ENCODE measurements at places on chromosomes 1 and 21. TPM values are rescaled to one million over a fixed set of nuclear protein-coding genes. Genes with fewer than 3 reads are reported as not detected.
A peak's percentile ranks its signal among the peaks of the same experiment; 100 is the strongest.

RNU1-1 gene
- total RNA-seq = 2,232 TPM

PADI2 gene
- total RNA-seq = not detected

ARTN gene
- 0.23 TPM for total RNA-seq

AMY1A gene
- total RNA-seq = not detected

PLCH2 gene
- 11.8 TPM for total RNA-seq

B3GALT2 gene
- total RNA-seq = 0.94 TPM

PRDM16 gene
- total RNA-seq = 0.21 TPM

PLA2G2D gene
- total RNA-seq = not detected

DNA sequence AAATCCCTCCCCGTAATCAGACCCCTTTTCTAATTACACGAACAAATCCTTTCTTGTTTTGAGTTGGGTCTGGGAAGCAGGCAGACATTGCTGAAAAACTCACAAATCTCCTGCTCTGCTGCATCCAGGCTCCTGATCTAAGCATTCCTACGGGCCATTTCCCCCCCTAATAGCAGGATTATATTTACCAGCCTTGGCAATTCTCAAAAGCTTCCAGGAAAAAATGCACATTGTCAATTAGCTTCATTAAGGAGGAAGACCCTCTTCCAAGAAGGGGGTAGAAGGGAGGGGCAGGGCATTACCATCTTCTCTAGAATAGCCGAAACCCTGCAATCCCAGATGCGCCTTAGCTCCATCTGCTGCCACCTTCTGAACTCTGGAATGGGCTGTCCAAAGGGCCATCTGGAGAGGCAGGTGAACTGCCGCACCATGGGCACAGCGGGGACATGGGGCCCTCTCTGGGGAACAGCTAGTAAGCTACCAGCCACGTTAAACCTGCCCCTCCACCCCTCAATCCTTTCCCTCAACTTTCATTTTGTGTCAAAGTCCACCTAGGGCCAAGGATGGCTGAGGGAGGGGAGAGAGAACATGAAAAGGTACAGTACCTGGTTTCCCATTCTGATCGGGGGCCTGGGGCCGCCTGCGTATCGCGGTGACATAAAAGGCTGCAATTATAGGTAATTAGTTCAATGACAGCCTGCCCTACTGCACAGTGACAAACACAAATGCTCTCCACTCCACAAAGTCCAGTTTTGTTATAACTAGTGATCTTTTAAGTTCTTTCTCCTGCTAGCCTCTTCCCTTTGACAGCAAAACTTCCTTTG lies 56.8 kb downstream of the MRPL37 start:
- no peak for DNase-seq
- H3K27me3 ChIP-seq = no peaks in the 10 kb centered on the region
- H3K4me1 ChIP-seq = peaks cover 17% of the 10 kb centered on the region
- H3K36me3 ChIP-seq = peaks cover 14% of the 10 kb centered on the region
- no peak overlapping the region for H3K4me3 ChIP-seq
- peak overlapping the region; percentile 27 for H3K27ac ChIP-seq

DNA sequence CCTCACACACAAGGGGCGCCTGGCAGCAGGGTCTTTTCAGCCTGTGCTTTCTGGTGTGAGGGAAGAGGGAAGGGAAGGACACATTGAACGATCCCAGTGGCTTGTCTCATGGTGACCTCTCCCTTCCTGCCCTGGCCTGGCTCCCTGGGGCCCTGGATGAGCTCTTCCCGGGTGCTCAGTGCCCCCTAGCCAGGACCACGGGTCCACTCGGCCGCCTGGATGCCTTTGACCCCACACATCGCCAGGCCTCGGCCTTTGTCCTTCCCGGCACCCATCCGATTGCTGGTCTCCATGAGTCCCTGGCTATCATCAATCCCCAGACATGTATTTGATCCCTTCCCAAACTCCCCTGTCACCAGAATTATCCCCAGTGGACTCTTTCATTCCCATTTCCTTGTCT lies 6.0 kb upstream of the TFF3 start:
- no peaks in the 10 kb centered on the region for H3K36me3 ChIP-seq
- no peak overlapping the region for H3K27ac ChIP-seq
- DNase-seq = no peak
- peaks cover 5% of the 10 kb centered on the region for H3K4me1 ChIP-seq

DNA sequence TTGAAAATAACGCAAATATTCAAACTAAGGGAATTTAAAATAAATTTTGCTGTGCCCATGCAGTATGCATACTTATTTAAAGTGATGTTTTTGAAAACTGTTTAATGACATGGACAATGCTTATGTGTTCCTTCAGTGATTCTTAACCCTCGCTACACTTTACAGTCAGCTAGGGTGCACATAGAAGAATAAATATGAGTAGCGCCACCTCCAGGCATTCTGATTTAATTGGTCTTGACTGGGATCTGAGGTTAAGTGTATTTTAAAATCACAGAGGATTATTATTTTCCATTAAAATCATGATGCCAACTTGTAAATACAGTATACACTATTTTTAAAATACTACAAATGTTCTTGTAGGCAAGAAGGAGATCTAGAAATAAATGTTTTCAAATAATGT lies 373.5 kb upstream of the ADGRL4 start:
- DNase-seq = no peak
- H3K36me3 ChIP-seq = no peaks in the 10 kb centered on the region

- no peaks in the 10 kb centered on the region for H3K27me3 ChIP-seq
- H3K27ac ChIP-seq = peak within 1 kb of the TSS; percentile 95
- DNase-seq = peak; percentile 89
- H3K36me3 ChIP-seq = peaks cover 20% of the 10 kb centered on the region
- H3K4me1 ChIP-seq = peaks cover 62% of the 10 kb centered on the region
Observed at GRCh38 chr1:160795951-160796383, at the start of gene LY9. TSS of gene LY9 (plus strand) at chr1:160796174. CDS start at chr1:160796188, 14 bp downstream.

- H3K4me3 ChIP-seq = no peak overlapping the region
- no peak overlapping the region for H3K27ac ChIP-seq
Observed at GRCh38 chr1:19346026-19346425, 33.9 kb downstream of the SLC66A1 start.

DNA sequence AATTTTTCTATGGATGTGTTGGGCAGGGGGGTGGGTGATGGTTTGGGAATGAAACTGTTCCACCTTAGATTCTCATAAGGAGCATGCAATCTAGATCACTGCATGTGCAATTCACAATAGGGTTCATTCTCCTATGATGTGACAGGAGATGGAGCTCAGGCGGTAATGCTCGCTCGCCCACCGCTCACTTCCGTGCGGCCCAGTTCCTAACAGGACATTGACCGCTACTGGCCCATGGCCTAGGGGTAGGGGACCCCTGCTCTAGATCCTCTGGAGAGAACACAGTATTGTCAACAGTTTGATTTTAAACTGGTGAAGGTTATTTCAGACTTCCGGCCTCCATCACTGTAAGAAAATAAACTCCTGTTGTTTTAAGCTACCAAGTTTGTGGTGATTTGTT lies 55.0 kb upstream of the USH2A start:
- H3K4me3 ChIP-seq = no peak overlapping the region
- H3K27me3 ChIP-seq = no peaks in the 10 kb centered on the region
- H3K4me1 ChIP-seq = no peaks in the 10 kb centered on the region
- DNase-seq = no peak
- H3K36me3 ChIP-seq = no peaks in the 10 kb centered on the region
- no peak overlapping the region for H3K27ac ChIP-seq

- H3K4me3 ChIP-seq = no peak overlapping the region
- no peak overlapping the region for H3K27ac ChIP-seq
- peaks cover 19% of the 10 kb centered on the region for H3K4me1 ChIP-seq
- no peaks in the 10 kb centered on the region for H3K36me3 ChIP-seq
Observed at GRCh38 chr1:18942340-18942739, 14.1 kb downstream of the IFFO2 start.

DNA sequence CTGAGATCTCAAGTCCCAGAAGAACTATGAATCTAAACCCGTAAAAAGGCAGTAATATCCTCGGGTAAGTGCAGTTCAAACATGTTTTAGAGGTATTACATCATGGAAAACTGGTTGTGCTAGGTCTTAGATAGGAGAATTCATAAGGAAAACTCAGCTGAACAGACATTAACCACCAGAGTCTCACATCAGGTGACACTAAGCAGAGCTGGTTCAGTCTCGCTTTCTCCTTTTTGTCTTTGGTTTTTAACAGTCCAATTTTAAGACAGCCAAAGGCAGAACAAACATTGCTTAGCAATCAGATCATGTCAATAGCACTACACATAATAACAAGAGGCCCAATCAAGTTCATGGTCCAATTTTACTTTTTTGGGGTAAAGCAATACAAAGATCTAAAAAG lies 63.1 kb upstream of the MUTYH start:
- no peak for DNase-seq
- no peaks in the 10 kb centered on the region for H3K4me1 ChIP-seq
- H3K27me3 ChIP-seq = no peaks in the 10 kb centered on the region
- H3K4me3 ChIP-seq = no peak overlapping the region
- H3K36me3 ChIP-seq = no peaks in the 10 kb centered on the region

- H3K4me1 ChIP-seq = no peaks in the 10 kb centered on the region
- H3K36me3 ChIP-seq = no peaks in the 10 kb centered on the region
Observed at GRCh38 chr1:175648927-175649326, 94.5 kb downstream of the TNR start.

DNA sequence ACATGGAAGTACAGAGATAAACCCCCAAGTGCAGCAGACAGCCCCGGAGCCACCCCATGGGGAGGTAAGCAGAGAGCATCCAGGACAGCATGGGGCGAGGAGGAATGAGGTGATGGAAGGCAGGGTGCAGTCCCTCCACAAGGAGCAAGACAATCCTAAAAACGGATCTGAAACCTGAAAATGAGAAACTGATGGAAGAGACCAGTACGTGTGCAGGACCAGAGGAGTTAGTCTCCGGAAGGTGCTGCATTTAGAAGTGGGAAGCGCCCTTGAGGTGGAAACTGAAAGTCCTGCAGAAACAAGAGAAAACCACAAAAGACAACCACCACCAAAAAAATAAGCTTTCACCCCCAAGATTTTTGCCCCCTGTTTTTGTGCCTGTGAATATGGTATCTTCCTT lies 17.4 kb upstream of the DDOST start:
- H3K4me3 ChIP-seq = peak overlapping the region; percentile 56
- H3K36me3 ChIP-seq = peaks cover 7% of the 10 kb centered on the region
- DNase-seq = peak; percentile 63
- peak overlapping the region; percentile 65 for H3K27ac ChIP-seq
- peaks cover 21% of the 10 kb centered on the region for H3K4me1 ChIP-seq

DNA sequence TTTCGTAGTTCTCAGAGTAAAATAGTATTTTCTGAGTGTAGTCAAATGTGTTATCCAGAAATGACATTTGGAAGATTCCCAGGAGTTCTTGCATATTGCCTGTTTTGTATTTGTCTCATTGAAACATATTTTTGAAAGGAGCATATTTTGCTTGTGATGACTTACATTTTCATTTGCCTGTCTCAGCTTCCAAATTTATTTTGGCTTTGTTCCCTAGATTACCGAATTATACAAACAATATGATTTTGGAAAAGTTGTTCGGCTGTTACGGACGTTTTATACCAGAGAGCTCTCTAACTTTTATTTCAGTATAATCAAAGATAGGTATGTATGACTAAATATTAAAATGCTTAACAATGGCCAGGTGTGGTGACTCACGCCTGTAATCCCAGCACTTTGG lies 46.0 kb downstream of the IARS2 start:
- no peak overlapping the region for H3K4me3 ChIP-seq
- H3K27ac ChIP-seq = no peak overlapping the region
- H3K36me3 ChIP-seq = peaks cover 53% of the 10 kb centered on the region

DNA sequence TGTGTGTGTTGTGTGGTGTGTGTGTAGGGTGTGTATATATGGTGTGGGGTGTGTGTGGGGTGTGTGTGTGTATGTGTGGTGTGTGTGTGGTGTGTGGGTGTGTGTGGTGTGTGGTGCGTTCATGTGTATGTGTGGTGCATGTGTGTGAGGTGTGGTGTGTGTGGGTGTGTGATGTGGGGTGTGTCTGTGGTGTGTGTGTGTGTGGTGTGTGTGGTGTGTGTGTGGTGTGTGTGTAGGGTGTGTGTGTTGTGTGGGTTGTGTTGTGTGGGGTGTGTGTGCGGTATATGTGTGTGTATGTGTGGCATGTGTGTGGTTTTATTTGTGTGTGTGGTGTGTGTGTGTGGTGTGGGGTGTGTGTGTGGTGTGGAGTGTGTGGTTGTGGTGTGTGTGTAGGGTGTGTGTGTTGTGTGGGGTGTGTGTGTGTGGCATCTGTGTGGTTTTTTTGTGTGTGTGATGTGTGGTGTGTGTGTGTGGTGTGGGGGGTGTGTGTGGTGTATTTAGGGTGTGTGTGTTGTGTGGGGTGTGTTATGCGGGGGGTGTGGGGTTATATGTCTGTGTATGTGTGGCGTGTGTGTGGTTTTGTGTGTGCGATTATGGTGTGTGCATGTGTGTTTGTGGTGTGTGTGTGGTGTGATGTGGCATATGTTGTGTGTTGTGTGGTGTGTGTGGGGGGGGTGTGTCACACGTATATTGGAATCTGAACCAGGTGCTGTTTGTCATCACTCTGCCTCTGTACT lies 17.1 kb upstream of the ZBTB21 start:
- H3K27ac ChIP-seq = no peak overlapping the region
- peaks cover 6% of the 10 kb centered on the region for H3K27me3 ChIP-seq
- no peak for DNase-seq
- H3K4me3 ChIP-seq = no peak overlapping the region
- no peaks in the 10 kb centered on the region for H3K4me1 ChIP-seq

DNA sequence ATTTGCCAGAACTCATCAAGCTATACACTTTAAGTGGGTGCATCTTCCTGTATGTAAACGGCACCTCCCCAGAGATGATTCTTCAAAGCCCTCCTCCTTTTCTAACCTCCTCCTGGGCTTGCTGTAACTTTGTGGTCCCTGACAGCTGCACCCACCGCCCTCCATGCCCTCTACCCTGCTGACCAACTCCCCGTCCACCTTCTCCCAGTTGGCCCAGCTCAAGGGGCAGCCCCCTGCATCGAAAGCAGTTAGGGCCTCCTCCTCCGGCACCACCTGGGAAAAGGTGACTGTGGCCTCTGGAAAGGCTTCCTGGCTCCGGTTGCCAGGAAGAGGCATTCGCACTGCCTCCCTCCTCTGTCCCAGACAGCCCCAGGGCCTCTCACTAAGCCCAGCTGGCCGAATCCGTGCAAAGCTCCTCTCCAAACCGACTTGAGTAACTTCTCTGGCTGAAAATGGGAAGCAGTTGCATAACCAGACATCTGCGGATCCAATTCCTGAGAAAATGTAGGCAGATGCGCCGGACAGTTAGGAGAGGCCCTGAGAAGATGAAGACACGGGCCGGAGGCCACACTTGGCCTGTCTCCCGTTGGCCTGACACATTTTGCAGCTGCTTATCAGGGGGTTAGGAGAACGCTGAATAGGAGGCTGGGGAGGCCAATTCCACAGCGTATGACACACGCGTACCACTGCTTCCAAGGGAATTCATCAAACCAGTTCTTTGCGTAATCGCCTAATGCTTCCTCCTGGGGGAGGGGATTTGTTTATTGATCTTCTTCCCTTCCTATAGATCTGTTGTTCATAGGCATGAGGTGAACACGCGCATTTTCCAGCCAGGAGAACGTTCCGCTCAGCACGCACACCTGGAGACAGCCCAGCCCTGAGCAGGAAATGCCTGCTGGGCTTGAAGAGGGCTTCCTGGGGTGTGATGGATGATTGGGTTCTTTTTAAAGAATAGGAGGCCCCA lies 48.7 kb upstream of the COL6A2 start:
- peaks cover 3% of the 10 kb centered on the region for H3K27me3 ChIP-seq
- H3K4me1 ChIP-seq = no peaks in the 10 kb centered on the region
- DNase-seq = no peak
- no peak overlapping the region for H3K27ac ChIP-seq

Data from activated CD8-positive, alpha-beta T cell treated with anti-CD3 and anti-CD28 coated beads, Interleukin-2, amount 10 ng/mL, durations not matched to agents 7 days and 5 days (primary cell).